ENCODE measurements at places on chromosomes 7 and 10.
A peak's percentile ranks its signal among the peaks of the same experiment; 100 is the strongest.

- no peak for DNase-seq
These were observed 700 bp downstream of the GSAP start for GRCh38 chr7:77415476-77415822.

DNA sequence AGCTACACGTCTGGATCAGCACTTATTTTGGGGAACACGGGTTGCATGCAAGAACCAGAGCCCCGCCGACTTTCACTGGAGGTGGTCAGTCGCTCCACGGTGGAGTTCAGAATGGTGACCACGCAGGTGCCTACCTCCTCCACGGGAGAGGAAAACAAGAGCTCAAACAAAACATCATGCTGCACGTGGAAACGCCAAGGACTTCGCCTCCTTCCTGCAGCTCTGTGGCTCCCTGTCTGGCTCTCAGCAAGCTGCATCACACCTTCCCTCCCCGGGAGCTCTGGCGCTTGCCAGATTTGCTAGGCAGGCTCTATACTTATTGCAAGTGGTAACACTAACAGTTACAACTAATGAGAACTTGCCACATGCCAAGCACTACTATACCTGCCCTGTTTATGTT lies 26.0 kb downstream of the GSDME start:
- no peak for DNase-seq

GRCh38 chr7:16594061-16594460 lies 51.5 kb downstream of the ANKMY2 start:
- peak; percentile 10 for DNase-seq

- DNase-seq = no peak
These were observed 17.7 kb upstream of the GTPBP4 start for GRCh38 chr10:970311-971149.

- DNase-seq = no peak
These were observed 5.2 kb downstream of the FAM133B start for GRCh38 chr7:92584953-92585352.

GRCh38 chr10:44516891-44517290 lies 132.0 kb upstream of the CXCL12 start:
- no peak for DNase-seq

DNA sequence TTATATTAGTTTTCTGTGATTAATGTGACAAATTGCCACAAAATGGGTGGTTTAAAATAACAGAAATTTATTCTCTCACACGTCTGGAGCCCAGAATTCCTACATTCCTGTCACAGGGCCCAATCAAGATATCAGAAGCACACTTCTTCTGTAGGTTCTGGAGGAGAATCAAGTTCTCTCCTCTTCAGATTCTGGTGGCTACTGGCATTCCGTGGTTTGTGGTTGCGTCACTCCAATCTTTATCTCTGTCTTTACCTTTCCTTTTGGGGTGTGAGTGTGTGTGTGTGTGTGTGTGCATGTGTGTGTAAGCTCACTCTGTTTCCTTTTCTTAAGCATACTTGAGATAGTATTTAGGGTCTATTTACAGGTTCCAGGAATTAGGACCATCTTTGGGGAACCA lies 115.5 kb upstream of the DKK1 start:
- no peak for DNase-seq

DNA sequence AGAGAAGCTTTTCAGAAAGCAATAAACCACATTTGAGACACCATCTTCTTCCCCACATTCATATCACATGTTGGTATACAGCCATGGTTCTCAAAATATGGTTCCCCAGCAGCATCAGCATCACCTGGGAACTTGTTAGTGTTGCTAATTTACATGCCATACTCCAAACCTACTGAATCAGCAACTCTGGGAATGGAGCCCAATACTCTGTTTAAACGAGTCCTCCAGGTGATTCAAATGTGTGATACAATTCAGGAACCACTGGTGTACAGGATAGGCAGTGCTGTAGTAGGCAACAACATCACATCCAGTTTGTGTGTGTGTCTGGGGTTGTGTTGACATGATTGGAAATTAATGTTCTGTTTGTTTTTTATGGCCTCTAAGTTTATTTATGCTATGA lies 47.7 kb downstream of the ZNF277 start:
- DNase-seq = no peak

DNA sequence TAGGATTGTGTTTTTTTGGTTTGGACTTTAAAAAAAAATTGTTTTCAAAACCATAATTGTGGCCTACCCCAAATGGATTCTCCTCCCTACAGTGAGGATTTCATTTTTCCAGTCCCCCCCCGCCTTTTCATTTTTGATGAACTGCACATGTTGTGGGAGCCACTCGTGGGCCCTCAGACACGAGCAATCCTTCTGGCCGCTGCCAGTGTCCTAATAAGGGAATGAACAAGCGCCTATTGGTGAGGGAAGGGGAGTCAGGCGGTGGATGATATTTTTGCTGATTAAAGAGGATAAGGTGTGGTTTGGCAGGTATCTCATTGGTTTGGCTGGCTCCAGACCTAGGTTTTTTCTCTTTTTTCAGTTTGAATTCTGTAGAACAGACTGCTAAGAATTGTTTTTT lies 78.7 kb upstream of the AGBL3 start:
- DNase-seq = no peak

DNA sequence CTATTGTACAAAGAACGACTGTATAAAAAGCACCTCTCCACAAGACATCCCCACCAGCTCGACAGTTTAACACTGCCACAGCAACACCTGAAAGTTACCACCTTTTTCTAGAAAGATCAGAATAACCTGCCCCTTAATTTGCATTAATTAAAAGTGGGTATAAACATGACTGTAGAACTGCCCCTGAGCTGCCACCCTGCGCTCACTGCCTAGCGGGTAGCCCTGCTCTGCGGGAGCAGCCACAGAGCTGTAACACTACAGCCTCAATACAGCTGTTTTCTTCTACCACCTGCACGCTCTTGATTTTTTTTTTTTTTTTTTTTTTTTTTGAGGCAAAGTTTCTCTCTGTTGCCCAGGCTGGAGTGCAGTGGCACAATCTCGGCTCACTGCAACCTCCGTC lies 140.9 kb downstream of the PARD3 start:
- no peak for DNase-seq

- no peak for DNase-seq
These were observed 699.4 kb upstream of the GALNT17 start for GRCh38 chr7:70432567-70433001.

- DNase-seq = no peak
These were observed 81.2 kb upstream of the PPIF start for GRCh38 chr10:79266084-79266483.

DNA sequence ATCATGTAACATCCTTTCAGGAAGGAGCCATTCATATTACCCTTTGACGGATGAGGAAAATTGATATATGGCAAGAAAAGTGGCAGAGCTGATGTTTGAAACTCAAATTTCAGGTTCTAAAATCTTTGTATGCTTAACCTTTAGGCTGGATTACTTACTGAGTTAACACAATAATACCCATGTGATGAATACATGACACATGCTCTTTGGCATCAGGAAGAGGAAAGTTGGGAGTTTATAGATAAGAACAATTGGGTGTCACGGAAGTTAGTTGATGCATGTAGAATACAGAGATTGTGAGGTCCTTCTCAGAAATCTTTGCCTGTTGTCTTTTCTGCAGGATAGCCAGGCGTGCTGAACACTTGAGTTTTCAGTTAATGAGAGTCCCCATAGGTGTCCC lies 572.1 kb upstream of the POM121L12 start:
- DNase-seq = no peak

GRCh38 chr7:159007996-159008389 lies 136.7 kb downstream of the VIPR2 start:
- DNase-seq = no peak

DNA sequence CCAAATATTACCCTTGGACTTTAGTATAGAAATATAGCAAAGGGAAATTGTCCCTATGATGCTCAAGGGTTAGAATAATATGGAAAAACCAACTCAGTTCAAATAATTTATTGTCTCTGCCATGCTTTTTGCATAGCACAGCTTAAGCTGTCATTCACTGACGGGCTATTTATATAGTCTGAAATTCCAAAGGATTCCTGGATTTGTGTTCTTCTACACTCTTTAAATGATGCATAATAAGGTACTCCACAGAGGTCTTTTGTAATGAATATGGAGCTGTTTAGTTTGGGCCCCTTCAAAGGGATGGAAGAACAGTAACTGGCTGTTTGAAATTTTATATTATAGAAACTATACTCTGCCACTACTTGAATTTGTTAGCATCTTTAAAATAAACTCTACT lies 276.6 kb upstream of the FERD3L start:
- DNase-seq = no peak

GRCh38 chr10:57218382-57218781 lies 857.3 kb upstream of the ZWINT start:
- no peak for DNase-seq

- DNase-seq = no peak
These were observed 203.7 kb upstream of the STK17A start for GRCh38 chr7:43379210-43379609.

GRCh38 chr7:98175260-98175940 lies 35.8 kb upstream of the BHLHA15 start:
- no peak for DNase-seq

DNA sequence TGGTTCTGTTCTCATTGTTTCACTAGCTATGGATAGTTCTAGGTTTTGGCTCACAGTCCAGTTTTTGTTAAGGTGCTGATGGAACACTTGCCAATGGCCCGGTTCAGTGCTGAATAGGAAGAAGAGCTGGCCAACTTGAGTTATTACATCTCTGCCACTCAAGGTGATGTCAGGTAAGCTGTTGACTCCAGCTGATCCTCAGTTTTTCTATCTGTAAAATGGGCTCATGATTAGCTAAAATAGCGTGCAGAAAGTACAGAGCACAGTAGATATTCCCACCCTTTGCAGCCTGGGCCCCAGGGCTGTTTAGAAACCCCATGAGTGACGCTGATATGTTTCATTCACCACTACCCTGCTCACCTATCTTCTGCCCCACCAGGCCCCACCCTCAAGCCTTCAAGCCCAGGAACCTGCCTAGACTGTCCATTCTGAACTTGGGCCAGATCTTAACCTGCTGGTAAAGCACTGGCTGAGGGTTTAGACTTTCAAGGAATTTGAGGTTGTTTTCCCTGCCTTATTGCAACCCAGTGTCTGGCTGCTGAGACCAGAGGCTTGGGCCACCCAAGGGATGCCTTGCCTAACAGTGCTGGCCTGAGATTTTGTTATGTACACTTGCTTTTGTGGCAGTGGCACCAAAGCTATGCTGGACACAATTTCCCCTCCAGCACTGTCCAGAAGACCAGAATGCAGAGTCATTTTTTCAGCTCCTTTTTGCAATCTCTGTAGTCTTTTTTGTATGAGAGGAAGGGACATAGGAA lies 378.2 kb upstream of the ZMIZ1 start:
- no peak for DNase-seq

- DNase-seq = no peak
These were observed 1183.6 kb downstream of the GATA3 start for GRCh38 chr10:9238041-9238440.

DNA sequence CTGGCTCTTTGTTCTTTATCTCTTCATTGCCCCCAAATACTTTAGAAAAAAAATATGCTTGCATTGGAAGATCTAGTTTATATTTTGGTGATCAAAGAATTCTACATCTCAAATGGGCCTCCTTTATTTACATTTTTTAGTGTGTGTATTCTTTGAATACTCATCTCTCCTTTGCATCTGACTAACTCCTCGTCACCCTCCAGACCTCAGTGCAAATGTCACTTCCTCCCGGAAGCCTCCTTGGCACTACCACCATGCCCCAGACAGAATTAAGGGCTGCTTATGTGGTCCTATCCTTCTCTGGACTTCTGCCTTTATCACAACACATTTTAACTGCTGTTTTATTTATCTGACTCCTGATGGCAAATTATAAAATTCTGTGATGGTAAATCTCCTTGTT lies 52.0 kb upstream of the PPP1R3C start:
- DNase-seq = no peak

DNA sequence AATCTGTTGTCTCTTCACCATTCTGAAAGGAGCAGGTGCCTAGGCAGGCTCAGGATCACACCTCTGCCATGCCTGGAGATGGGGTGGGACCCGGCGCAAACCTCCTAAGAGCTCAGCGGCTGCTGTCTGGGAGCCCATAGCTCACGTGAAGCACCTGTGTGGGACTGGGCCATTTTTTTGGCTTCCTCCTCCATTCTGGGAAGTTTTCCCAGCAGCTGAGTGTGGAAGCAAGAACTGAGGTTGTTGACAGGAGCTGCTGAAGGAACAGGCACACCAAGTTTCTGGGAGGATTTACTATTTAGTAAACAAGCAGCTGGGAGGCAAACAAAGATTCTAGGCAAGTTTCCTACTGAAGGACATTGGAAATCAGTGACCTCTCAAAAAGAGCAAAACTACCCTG lies 77.3 kb downstream of the FAM13C start:
- no peak for DNase-seq

GRCh38 chr10:86691333-86692022 lies 23.2 kb downstream of the LDB3 start:
- no peak for DNase-seq

DNA sequence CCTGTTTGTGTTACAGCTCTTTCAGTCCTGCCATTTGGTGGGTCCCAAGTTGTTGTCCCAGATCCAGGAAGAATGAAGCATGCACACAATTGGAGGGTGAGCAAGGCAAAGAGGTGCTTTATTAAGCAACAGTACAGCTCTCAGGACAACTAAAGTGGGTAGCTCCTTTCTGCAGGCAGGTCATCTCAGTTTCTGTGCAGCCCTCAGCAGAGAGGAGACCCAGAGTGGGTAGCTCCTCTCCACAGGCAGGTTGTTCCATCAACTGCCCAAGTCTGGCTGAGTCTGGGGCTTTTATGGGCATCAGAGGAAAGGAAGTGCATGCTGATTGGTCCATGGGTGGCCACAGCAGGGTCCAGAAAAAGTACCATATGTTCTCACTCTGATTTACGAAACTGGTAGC lies 624.5 kb downstream of the LRMDA start:
- no peak for DNase-seq

DNA sequence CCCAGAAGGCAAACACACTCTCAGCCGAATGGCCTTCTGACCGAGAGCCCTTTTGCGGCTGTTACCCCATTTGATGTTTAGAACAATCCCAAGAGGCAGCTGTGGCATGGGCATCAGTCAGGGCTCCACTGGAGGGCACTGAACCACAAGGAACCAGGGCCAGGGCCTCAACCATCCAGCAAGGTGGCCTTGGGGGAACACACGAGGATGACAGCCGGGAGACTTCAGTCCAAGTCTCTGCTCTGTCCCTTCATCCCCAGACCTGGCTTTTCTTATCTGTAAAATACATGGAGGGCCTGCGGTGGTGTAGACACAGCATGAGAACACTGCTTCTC lies 63.6 kb upstream of the INSIG1 start:
- DNase-seq = no peak

GRCh38 chr10:91884536-91884935 lies 24.8 kb downstream of the FGFBP3 start:
- DNase-seq = no peak
